Pulmonary artery endothelial cell (primary cell): ENCODE measurements at places on chromosomes 4 and X. TPM values are rescaled to one million over a fixed set of nuclear protein-coding genes. Genes with fewer than 3 reads are reported as not detected.

Gene STAG2
- 87.6 and 112 TPM in 2 replicates for total RNA-seq

Gene SH3RF1
- 18.4 and 21.3 TPM in 2 replicates for total RNA-seq

Gene BMPR1B
- total RNA-seq = 0.13 and 0.21 TPM in 2 replicates

Gene CTAG1B
- total RNA-seq = not detected in 2 replicates

Gene GAGE12E
- not detected in 2 replicates for total RNA-seq

Gene AWAT2
- total RNA-seq = 0.07 and 0.18 TPM in 2 replicates

Gene GAB3
- total RNA-seq = 3.8 and 6.0 TPM in 2 replicates

Gene MAGEB10
- not detected in 2 replicates for total RNA-seq

Gene CXorf38
- 13.1 and 14.3 TPM in 2 replicates for total RNA-seq

Gene ZNF711
- 3.6 and 5.3 TPM in 2 replicates for total RNA-seq

Gene HERC6
- 5.9 and 7.2 TPM in 2 replicates for total RNA-seq

Gene ADH1C
- not detected in 2 replicates for total RNA-seq

Gene GAGE2A
- total RNA-seq = not detected in 2 replicates

Gene VCX3B
- total RNA-seq = not detected in 2 replicates

Gene UBL4A
- 47.5 and 56.1 TPM in 2 replicates for total RNA-seq

Gene SCARB2
- 171 and 193 TPM in 2 replicates for total RNA-seq

Gene WDR13
- total RNA-seq = 137 and 223 TPM in 2 replicates

Gene HMX1
- total RNA-seq = not detected in 2 replicates

Gene ANXA10
- not detected in 2 replicates for total RNA-seq

Gene FOXO4
- 5.3 and 7.2 TPM in 2 replicates for total RNA-seq

Gene BGN
- 22.9 and 35.6 TPM in 2 replicates for total RNA-seq

Gene RS1
- total RNA-seq = not detected in 2 replicates
